ENCODE measurements at places on chromosomes 6 and 20. TPM values are rescaled to one million over a fixed set of nuclear protein-coding genes. Genes with fewer than 3 reads are reported as not detected.

MATN4 gene
- not detected for total RNA-seq

VPS52 gene
- total RNA-seq = 33.4 TPM

TCF19 gene
- 48.2 TPM for total RNA-seq

MOCS1 gene
- 8.8 TPM for total RNA-seq

TGM3 gene
- total RNA-seq = not detected

PARD6B gene
- total RNA-seq = 26.0 TPM

GCLC gene
- 40.1 TPM for total RNA-seq

ZNF217 gene
- 6.8 TPM for total RNA-seq

BPIFA1 gene
- total RNA-seq = not detected

GATA5 gene
- total RNA-seq = not detected

MTG2 gene
- total RNA-seq = 23.0 TPM

FBXL4 gene
- 4.7 TPM for total RNA-seq

ULBP1 gene
- total RNA-seq = 1.6 TPM

PRRT1 gene
- not detected for total RNA-seq

HDGFL1 gene
- total RNA-seq = not detected

BHLHE23 gene
- total RNA-seq = not detected

GTF2H4 gene
- 13.7 TPM for total RNA-seq

TRAPPC3L gene
- total RNA-seq = not detected

ASIP gene
- not detected for total RNA-seq

ACAT2 gene
- 110 TPM for total RNA-seq

RAET1L gene
- 0.36 TPM for total RNA-seq

GABRR1 gene
- not detected for total RNA-seq

GHRH gene
- total RNA-seq = not detected

PPP1R14C gene
- 17.5 TPM for total RNA-seq

AARS2 gene
- 37.9 TPM for total RNA-seq

PCNA gene
- total RNA-seq = 405 TPM

ADGRF4 gene
- 2.7 TPM for total RNA-seq

HCRTR2 gene
- not detected for total RNA-seq

ENPP1 gene
- 5.3 TPM for total RNA-seq

RSPH9 gene
- not detected for total RNA-seq
